Stimulated activated CD4-positive, alpha-beta T cell treated with anti-CD3 and anti-CD28 coated beads, Interleukin-4, amount 100 ng/mL, for 24 hours (primary cell): ENCODE measurements at places on chromosomes 2 and 18.

- no peak for DNase-seq
These were observed 41.5 kb downstream of the MOGAT1 start for GRCh38 chr2:222713002-222713401.

- DNase-seq: no peak
These were observed 1267.0 kb upstream of the CHAC2 start for GRCh38 chr2:52500561-52500960.

GRCh38 chr2:197183355-197183754, 127.2 kb downstream of the ANKRD44 start:
- DNase-seq: no peak

GRCh38 chr2:187917535-187917934, 363.3 kb upstream of the TFPI start:
- DNase-seq: no peak

DNA sequence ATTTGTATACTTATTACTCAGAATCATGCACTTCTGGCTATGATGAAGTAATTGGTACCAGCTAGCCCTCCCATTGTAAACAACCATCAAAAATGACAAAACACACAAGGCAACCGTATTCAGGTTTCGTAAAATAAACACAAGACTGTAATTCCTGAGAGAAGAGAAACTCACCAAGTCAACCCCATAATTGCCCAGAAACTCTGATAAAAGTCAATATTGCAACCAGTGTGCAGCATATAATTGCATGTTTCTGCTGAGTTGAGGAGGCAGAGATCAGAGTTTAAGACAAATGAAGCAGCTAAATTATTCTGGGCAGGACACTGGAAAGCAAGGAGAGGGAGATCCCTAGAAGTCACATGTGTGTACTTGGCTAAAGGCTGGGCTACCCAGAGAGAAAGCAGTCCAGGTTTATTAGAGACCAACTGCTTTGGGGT, 90.3 kb downstream of the ROCK2 start:
- no peak for DNase-seq

DNA sequence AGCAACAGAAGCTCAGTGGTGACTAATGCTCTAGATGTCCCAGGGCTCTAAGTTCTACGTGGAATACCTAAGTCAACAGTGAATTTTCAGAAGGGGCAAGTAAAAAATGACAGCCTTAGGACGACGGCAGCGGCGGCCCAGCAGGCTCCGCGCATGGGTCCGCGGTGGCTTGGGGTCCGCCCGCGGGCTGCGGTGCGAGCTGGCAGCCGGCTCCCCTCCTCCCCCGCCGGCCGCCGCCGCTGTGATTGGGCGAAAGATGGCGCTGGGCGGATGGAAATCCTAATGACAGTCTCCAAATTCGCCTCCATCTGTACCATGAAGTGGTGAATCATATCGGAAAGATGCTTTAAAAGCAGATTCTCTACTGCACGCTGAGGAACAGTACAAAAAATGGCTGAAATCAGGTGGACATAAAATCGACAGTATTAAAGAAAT, 74.7 kb downstream of the HNRNPLL start:
- DNase-seq: peak; percentile 51

DNA sequence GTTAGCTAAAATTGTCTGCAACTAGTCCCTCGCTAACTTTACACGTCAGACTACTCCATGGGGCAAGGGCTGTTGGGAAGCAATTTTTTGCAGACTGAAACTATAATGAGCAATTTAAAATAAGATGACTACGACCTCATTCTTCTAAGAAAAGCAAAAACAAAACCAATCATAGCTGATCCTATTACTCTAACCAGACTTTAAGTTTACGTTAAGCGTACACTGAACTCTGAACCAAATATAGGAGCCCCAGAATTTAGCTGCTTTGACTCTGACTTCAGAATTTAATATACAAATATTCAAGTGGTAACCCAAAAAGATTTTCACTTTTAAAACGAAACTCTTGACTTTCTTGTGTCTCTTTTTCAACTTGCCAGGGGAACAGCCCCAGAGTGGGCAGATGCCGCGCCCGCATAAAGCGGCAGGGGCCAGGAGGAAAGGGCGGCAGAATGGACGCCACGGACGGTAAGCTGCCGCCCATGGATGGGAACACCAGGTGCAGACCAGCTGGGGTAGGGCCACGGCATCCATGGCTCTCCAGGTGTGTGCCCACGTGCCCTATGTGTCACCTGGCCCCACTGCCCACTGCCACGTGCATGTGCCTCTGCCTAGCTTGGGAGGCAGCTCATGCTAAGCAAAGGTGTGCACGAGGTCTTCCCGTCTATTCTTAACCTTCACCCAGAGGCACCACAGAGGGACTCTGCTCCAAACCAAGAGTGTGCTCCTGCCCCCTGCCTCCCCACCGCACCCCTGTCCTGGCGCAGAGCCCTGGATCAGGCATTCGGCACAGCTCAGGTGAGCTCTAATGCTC, 217.6 kb downstream of the HDAC4 start:
- no peak for DNase-seq

DNA sequence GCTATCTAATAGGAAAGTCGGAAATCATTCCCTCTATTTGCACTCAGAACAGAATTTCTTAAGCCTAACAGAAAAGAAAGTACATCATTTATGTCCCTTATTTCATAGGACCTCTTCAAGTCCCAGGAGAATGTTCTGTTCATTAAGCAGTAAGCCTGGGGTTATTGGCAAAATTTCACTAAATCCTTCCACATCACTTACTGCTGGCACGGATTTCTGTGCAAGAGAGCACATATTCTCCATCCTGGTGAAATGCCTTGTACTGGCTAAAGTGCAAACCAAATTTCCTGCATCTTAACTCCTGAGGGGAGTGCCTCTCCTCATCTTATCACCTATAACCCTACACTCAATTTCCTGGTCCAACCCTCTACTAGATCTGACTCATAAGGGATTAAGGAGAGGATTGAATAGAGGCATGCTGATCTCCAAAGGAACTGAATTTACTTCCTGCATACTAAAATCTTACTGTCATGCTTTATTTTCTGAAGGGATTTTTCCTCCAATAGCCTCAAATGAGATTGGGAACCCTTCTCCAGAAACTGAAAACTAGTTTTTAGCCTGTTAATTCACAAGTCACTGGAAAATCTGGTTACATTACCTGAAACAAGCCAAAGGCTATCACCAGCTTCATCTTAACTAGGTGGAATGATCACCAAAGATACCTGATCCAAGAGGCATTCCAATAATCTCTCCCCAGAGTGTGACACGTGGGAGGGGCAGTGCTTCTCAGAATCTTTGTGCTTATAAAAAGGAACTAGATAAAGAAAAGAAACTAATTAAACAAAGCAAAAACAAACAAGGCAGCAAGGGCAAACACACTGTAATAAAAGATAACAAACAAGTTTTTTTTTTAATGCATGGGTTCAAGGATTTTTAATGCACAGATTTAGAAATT, 311.1 kb downstream of the NR4A2 start:
- DNase-seq: no peak

DNA sequence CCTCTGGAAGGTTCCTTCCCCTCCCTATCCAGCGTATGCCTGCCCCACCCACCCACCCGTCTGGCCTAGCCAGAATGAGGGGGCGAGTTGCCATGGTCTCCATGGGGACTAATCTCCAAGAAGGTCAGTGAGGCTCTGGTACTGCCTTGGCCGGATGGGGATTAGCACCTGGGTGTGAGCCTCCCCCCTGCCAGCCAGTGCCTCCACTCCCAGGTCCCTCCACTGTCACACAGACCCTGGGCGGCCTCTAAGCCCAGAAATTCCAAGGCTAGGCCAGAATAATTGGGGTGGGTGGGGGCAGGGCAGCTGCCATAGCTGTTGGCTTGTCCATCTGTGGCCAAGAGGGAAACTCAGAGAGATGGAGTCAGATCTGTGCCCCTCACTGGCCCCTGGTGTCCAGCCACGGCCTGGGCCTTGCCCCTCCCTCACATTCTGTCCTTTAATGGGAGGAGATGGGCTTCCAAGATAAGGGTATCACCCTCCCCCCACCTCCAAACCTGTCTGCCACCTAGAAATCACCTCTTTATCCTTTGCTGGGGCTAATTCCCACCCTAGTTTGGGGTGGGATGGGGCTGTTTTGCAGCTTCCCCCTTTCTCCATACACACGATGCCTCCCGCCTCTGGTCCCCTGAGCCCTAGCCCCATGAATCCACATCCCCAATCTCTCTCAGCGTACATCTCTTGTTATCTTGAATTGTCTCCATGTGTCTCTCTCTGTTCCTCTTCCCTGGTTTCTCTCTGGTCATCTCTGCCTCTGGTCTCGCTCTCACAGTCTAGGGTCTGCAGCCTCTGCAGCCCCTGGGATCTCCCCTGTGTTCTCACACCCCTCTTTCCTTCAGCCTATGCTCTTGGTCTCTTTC, 6.0 kb upstream of the CRYBA2 start:
- DNase-seq: no peak

DNA sequence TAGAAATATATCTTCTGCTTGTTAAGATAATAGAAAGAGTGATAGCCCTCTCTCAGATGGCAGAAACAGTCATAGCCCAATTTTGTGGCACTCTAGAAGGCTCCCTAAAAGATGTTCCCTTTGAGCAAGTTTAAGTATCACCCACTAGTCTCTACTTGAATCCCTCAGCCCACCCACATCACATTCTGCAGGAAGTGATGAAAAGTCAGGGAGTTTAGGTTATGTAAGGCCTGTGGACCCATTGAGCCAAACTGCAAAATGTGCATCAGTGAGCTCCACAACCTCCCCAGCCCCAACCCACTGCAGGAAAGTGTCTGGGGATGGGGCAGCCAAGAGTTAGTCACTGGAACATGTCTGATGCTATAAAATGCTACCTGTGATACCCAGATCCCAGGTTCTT, 25.6 kb downstream of the ANKRD44 start:
- no peak for DNase-seq

GRCh38 chr18:79684283-79684631, 4.7 kb downstream of the CTDP1 start:
- DNase-seq: no peak

- no peak for DNase-seq
These were observed 51.3 kb upstream of the NR4A2 start for GRCh38 chr2:156383798-156384197.

GRCh38 chr18:57353137-57353939, 981 bp downstream of the ST8SIA3 start:
- DNase-seq: no peak

- DNase-seq: no peak
These were observed 81.7 kb downstream of the SEPTIN10 start for GRCh38 chr2:109531896-109532727.

DNA sequence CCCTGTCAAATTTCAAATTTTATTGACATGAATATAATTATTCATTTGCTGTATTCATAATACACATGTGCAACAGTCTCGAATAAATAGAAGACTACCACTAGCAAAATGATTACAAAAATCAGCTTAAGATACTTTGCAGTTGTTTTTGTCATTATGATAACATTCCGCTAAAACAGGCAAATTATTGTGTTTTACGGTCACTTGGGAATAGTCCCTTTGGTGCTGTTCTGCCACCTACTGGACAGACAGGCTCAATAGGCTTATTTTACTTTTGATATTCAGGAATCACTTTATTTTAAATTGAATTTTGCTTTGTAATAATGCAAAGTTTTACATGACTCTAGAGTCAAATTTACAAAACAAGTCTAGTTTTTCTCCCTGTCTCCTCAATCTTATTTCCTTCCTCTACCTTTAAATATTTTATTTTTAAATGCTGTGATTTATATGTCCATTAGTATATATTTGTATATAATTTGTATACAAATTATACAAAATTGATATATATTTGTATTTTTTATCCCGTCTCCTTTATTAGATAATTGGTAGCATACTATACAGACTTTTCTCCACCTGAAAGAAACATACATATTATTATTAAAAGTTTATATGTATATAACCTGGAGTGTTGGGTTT, 456.3 kb downstream of the DLGAP1 start:
- DNase-seq: no peak

- no peak for DNase-seq
These were observed 78.0 kb upstream of the HPCAL1 start for GRCh38 chr2:10224734-10225133.

DNA sequence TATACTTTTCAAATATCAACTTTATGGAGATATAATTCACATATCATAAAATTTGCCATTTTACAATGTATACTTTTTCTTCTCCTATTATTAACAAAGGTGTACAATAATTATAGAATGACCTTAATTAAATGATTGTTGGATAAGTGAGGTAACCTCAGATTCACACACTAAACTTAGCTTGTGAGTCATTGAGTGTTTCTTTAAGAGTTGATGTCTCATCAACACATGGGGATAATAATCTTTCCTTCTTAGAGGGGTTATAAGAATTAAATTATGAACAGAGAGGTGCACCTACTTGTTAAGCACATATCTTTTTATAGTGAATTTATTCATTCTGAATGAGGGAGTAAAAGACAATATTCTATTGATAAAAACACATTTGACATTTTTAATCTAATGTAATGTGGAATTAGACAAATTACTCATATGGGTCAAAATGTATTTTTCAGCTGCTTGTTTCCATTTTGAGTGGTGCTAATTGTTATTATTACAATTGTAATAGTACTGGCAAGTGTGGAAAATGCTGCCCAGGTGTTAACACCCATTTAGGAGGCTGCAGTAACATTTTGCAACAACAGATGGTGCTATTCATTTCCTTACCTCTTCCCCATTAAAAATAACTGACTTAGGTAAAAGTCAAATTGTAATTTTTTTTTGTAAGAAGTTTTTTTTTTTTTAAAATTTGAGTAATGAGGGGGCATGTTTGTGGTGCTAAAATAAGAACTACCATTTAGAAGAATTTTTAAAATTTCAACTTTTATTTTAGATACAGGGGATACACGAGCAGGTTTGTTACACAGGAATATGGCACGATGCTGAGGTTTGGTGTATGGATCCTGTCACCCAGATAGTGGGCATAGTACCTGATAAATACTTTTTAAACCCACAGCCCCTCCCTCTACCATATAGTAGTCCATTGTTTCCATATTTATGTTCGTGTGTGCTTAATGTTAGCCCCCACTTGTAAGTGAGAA, 32.1 kb upstream of the DYNAP start:
- DNase-seq: no peak

- no peak for DNase-seq
These were observed 81.5 kb downstream of the ACOXL start for GRCh38 chr2:110813896-110814295.

DNA sequence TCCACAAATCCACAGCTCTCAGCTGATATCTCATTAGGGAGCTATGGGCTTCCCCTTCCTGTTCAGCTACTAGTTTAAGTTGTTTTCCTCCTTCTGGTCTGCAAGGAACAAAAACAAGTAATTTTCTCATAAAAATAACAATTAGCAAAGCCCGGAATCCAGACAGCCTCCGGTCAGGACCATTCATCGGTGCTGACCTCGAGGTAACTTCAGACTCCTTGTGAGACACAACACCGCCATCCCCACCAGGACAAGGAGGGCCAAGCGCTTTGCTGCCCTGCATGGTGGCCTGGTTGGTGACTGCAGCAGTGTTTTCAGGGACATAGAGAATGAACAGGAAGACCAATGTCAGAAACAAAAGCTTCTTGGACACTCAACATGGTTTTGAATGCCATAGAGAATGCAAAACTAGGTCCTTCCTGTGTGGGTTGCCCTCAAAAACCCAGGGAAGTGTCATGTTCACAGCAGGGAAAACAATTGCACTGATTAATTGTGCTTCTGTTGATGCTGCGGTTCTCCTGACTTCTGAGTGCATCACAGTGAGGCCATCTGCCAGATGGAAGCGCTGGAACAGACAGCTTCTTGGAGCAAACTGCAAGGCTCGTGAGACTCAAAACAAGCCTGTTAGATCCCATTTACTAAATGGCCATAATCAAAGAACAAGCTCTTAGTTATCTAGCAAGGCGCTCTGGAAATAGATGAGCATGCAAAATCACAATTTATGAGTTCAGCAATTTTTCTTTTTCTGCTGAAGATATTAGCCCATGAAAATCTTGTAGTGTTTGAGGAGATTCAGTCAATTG, 77.1 kb downstream of the HS1BP3 start:
- no peak for DNase-seq

- DNase-seq: no peak
These were observed 43.9 kb upstream of the RFX8 start for GRCh38 chr2:101518578-101519492.
